ENCODE measurements at places on chromosomes 2 and 18.

- DNase-seq = no peak
Measured at GRCh38 chr2:73925033-73925704, 1.5 kb upstream of the DGUOK start.

DNA sequence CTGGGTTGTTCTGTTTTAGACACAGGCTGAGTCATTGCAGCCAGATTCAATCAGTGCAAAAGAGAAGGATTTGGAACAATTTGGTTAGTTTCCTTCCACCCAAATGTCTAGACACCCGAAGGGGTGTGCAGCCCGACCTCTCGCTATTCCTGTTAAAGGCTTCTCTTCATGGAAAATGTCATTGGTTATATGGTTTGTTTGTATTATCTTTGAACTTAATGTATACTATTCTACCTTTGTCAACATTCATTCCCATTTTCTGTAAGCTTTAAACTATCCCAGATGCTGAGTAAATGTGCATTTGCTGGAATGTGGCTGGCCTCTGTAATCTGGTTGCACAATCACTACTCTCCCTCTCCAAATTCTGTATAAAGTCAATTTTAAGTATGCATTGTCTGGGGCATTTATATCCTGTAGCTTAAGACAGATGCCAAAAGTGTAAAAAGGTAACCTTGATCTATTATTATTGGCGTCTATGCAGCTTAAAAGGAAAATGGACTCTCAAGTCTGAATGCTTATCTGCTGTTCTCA is 80.4 kb upstream of the RND3 start:
- peak; percentile 83 for DNase-seq

DNA sequence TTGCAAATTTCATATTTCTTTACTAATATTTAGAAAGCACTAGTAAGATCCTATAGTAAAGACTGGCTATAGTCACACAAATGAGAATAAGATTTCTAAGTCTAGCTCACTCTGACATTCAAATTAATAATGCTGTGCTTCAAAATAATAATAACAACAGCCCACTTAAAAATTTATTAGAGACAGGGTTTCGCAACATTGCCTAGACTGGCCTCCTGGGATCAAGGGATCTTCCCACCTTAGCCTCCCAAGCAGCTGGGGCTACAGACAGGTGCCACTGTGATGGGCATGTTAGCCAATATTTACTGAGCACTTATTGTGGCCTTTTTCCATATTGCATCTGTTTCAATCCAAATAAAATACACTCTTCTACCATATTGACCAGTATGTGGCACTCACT is 96.1 kb downstream of the PIEZO2 start:
- no peak for DNase-seq

GRCh38 chr2:210207929-210208328 is 17.3 kb downstream of the ACADL start:
- no peak for DNase-seq

- DNase-seq = peak; percentile 42
Measured at GRCh38 chr2:33377048-33377447, 99.4 kb upstream of the RASGRP3 start.

DNA sequence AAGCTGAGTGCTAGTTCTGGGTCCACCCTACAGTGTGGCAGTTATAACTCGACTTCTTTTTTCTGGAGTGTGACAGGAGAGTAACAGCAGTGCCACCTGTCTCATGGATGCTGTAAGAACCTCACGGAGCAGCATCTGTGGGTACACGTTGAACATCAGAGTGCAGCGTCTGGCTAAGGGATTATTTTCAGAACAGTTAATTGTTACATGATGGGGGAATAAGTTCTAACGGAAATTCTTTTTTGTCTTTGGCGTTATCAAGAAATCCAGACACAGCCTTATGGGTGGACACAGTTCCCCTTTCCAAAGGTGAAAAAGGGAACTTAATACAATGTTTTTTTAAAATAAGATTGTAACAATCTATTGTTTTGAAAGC is 28.3 kb upstream of the TOGARAM2 start:
- no peak for DNase-seq

GRCh38 chr2:163852616-163853015 is 116.8 kb upstream of the FIGN start:
- DNase-seq = no peak

- DNase-seq = no peak
Measured at GRCh38 chr2:215618145-215618544, 182.3 kb upstream of the FN1 start.

DNA sequence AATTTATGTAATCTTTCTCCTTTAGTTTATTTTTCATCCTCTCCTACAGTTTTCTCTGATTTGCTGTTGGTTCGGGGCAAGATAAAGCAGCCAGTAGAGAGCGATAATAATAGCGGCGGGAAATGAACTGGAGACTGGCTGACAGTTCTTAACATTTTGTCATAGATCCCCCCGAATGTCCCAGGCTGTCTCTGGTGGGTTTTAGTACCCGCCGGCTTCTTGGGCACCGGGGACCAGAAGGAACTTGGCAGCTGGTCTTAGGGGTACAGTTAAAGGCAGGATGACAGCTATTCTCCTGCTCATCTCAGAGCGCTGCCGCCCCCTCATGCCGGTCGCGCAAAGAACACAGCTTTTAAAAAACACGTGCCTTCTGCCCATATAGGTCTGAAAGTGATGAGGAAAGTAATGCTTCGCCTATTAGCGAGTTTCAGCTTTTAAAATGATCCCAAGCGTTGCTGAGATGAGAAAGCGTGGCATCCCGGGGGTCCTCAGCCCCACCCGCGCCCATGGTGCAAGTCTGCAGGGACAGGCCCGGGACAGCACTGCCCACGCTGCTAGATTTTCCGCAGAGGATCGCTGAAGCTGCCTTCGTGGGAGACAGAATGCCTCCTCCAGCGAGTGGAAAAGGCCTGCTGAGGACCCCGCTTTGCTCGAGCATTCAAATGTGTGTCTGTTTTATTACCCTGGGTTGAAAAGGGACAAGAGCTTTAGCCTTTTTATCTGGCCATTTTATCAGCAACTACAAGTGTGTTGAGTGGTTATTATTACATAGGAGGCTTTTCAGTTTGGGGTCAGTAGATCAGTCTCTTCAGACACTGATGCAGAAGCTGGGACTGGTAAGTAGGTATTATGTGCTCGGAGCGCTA is 3.8 kb downstream of the ONECUT2 start:
- no peak for DNase-seq

DNA sequence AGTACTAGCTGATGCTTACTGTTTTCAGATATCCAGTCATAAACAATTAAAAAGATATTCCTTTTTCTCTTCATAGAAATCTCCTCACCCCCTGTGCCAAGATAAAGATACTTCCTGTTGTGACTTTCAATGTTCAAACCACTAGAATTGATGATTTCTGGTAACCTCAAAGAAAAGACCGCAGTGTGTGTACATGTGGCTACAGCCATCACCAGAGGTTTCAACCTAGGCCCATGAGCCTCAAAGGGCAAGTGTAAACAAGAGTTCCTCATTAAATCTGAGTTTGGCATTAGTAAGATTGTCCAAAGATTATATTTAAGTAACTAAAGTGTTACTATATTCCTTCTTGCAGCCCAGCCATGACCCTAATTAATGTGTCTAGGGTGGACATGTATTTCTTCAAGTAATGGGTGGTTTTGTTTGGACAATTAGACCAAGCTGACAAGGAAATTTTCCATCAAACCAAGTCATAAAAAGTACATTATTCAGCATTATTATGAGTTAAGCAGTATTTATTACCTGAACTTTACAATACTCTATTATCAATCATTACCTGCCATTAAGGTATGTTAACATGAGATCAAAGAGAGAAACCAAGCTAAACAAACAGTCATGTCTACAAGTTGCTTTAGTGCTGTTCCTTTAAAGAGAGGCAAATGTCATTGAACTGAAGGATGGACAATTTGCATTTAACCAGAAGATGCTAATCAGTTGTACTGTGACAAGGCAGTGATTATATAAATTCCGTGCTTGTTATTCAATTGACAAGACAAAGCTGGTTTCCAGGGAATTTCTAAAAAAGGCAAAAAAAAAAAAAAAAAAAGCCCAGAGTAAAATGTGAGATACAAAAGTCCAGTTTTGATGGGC is 382.7 kb downstream of the LNPK start:
- no peak for DNase-seq

DNA sequence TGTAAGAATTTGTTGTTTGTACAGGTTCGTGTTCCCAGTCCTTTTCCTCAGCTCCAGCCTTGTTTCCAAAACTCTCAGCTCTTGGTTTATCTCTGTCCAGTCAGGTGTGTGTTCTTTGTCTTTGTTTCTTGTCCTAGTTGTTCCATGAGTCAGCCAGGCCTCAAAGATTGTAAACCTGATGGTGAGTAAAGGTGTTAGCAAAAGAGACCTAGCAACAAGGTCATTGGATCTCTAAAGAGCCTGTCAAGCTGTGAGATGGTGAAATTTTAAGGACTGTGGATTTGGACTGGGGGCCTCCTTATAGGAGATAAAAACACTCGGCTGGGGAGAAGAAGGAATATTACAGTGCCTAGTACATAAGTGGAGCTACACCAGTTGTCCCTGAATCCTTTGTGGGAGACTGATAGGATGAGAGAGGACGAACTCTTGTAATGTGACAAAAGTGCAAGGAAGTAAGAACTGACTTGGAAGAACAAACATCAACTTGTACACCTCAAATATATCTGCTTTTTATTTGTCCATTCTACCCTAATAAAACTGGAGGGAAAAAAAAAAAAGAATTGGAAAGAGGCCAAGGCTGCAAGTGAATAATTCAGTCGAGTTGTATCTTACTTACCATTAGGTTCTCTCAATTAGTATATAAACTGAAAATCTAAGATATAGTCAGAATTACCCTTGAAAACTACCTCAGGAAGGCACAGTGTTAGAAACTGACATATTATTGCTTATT is 37.2 kb downstream of the ITGA6 start:
- no peak for DNase-seq

- peak; percentile 34 for DNase-seq
Measured at GRCh38 chr2:172704072-172704936, 31.3 kb upstream of the RAPGEF4 start.

DNA sequence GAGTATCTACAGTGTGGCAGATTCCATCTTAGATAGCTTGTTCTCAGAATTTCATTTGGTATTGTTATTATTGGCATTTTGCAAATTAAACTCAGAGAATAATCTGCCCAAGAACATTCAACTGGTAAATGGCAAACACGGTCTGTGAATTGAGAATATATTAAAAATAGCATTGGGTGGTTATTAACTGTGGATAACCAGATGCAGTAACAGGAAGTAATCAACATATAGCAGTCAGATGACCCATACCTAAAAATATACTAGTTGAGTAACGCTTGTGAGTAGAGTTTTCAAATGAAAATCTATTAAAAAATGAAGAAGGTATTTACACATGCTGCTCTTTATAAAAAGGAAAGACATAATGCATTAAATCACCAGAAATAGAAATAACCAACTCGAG is 129.5 kb downstream of the ZNF804A start:
- no peak for DNase-seq

- no peak for DNase-seq
Measured at GRCh38 chr2:1136067-1136466, 185.4 kb downstream of the SNTG2 start.

- peak; percentile 51 for DNase-seq
Measured at GRCh38 chr2:188571543-188572303, 280.0 kb downstream of the GULP1 start.

DNA sequence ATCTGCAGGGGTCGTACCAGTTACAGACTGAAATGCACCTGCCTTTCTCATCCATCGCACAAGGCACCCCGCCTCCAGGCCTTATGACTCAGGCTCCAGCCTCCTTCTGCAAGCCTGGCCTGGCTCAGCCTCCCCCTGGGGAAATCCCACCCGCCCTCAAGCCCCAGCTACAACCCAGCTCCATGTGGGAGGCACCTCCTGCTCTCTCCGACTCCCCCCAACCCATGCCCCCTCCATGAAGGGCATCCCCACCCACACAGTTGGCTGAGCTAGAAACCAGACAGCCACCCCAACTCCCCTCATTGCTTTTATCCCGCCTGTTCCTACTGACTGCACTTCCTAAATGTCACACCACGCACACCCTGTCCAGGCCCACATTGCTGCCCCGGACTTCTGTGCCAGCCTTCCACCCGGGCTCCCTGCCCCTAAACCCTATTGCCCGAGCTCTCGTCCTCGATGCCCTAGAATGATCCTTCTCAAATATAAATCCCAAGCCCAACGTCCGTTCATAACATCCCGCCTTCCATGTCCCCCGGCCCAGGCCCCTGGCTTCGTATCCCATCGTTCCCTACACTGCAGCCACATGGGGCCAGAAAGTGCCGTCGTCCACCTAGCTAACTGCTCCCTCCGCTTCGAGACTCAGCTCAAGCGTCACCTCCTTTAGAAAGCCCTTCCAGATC is 9.9 kb downstream of the DNMT3A start:
- no peak for DNase-seq

- no peak for DNase-seq
Measured at GRCh38 chr18:5937121-5937520, 41.8 kb upstream of the TMEM200C start.

GRCh38 chr2:189751080-189751658 is 11.4 kb downstream of the OSGEPL1 start:
- DNase-seq = peak; percentile 39

GRCh38 chr2:170467568-170468422 is 247.3 kb upstream of the SP5 start:
- DNase-seq = no peak

Measured in fibroblast of villous mesenchyme (primary cell).